ENCODE measurements at places on chromosomes 5 and 9.

DNA sequence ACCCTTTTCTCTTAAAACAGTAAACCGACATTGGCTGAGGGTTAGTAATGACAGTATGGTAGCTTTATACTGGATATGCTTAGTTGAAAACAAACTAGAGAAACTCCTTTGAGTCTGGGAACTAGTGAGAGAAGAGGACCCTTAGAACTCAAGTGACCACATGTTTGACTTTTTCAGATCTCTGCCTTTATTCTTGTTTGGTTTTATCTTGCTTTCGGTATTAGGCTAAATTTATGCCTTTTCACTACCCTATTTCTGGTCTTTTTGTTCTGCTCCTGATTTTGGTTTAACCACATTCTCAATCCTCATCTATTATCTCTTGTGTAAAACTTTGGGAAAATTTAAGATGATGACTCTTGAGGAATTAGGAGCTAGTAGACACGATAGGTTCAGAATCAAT lies 11.0 kb downstream of the SNAPC3 start:
- no peak for DNase-seq

DNA sequence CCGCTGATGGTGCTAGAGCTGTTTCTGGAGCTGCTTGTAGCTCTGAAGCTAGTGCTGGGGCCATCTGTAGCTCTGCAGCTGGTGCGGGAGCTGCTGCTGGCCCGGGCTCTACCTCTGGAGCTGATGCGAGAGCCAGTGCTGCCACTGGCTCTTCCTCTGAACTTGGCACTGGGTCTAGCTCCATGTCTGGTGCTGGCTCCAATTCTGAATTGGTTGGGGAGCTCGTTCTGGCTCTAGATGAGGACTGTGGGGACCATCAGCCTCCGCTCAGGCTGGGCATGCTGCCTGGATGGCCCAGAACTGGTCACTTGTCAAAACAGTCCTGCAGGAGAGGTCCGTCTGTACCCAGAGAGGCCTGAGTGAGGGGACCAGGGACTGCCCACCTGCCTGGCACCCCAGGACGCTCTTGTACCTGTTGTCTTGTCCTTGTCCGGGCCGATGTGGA lies 21.5 kb downstream of the OBP2B start:
- no peak for DNase-seq

DNA sequence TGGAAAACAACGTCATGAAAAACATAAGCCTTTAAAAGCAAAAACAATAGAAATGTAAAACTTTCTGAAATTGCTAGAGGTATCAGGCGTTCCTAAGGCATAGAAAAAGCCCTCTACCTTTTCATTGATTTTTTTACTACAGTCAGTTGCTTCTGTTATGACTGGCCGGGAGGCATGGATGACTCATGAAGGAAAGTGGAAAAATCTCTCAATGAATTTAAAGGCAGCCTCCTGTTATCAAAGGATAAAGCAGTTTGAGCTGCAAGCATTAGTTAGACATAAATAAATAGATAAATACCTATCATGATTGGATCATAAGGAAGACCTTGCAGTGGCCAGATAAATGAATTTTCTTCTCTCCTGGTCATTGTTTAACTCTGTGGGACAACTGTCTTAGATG lies 281.6 kb downstream of the MAST4 start:
- DNase-seq: no peak

DNA sequence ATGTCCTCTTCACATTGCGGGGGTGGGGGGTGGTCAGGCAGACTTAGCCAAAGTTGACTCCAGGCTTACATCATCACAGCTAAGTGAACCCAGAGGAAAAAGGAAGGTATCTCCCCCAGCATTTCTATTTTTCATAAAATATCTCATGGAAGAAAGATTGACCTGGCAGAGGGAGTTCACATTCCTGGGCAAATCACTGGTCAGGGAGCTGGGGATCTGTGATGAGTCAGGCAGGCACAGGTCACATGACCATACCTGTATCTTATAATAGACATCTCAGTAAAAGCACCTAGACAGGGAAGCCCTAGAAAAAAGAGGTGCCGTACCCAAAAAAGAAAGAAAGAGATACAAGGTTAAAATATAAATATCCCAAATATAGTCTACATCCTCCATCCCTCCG lies 57.3 kb upstream of the WWC1 start:
- no peak for DNase-seq

DNA sequence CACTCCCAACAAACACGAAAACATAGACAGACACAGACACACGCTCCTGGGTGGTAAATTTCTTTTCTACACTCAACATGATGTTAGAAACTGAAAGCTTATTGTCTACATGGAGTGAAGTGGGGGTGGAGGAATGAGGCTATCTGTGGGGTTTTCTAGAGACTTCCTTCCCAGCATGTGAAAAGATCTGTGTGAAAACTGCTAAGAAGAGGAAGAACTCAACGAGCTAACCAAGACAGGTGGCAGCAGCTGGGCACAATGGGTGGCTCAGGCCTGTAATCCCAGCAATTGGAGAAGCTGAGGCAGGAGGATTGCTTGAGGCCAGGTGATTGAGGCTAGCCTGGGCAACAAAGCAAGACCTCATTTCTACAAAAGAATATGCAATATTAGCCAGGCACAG lies 7.6 kb downstream of the FYB1 start:
- DNase-seq: no peak

DNA sequence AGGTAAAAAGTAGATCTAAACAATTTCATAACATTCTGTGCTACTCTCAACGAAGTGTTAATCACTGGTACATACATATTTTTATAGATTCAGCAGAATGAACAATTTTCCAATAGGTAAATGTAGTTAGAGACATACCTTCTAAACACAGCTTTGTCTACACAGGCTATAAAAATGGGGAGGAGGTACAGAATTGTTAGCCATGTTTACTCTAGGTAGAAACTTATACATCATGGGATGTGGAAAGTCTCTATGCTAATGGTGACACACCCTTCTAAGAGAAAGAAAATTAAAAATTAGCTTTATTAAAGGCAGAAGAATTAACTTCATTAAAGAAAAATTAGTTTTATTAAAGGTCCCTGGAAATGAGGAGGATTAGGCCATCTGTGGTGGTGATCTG lies 11.8 kb downstream of the C5orf63 start:
- DNase-seq: no peak

DNA sequence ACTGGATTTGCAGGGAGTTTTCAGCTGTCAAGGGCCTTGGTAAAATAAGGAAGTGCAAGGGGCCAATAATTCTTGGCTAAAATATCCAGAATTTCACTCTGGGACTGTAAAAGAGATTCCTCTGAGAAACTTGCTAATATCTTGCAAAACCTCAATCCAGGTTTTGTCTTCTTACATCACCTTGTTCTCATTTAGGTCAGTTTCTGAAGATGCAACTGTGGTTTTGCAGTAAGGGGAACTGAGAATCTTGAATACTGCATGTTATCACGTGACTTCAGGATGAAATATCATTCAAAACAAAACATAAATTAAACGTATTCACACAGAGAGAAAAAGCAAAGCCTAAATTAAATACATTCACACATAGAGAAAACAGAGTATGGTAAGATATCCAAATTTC lies 35.0 kb upstream of the RIC1 start:
- DNase-seq: no peak

- no peak for DNase-seq
Measured at GRCh38 chr9:14908295-14909180, 1.7 kb downstream of the FREM1 start.

DNA sequence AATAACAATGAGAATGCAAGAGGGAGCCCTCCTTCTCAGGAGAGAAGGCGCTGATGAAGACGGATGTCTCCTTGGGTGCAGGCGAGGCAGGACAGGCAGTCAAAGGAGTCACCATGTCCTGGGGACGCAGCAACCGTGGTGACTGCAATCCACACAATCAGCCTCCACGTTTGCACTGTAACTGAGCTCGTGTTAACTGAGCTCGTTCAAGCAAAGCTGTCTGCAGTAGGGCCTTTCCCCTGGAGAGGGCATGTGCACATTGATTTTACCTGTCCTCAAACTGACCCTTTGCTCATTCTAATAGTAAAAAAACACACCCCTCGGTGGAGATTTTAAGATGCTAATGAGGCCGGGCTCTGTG lies 2.8 kb downstream of the SARDH start:
- DNase-seq: no peak

DNA sequence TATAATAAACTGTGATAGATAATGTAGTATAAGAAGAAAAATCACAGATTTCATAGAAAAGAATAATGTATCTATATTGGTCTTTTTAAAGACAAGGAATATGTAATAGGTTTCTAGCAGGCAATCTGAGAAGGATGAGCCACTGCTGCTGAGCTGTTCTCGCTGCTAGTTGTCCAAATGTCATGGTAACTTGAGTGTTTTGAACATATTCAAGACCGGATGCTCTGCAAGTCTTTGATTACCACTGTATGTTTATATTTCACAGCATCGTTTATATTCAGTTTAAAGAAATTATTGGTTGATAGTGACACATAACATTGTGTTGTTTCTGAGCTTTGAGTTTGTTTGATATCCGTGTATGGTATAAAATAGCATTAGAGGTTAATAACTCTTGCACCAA lies 9.6 kb downstream of the C5orf47 start:
- DNase-seq: no peak

- DNase-seq: peak; percentile 92
Measured at GRCh38 chr5:174419540-174420132, 304.7 kb upstream of the MSX2 start.

- no peak for DNase-seq
Measured at GRCh38 chr5:134143944-134144941, 29.8 kb downstream of the TCF7 start.

- no peak for DNase-seq
Measured at GRCh38 chr5:52743970-52744369, 43.7 kb upstream of the ITGA1 start.

DNA sequence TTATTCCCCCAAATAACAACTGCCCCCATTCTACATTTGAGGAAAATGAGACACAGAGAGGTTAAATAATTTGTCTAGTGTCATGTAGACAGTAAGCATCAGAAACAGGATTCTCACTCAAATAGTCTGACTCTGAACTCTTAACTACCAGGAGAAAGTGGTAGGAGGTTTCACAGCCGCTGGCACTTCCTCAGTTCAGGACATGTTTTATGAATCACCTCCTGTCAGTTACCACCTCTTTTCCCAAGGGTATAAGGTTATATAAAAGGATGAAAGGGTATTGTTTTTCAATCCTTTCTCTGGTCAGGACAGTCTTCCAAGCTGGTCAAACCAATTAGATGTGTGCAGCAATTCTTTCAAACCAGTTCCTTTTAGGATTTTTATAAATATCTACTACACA lies 52.1 kb downstream of the TSSK1B start:
- DNase-seq: no peak

- DNase-seq: no peak
Measured at GRCh38 chr5:103371046-103371607, 112.6 kb downstream of the MACIR start.

- no peak for DNase-seq
Measured at GRCh38 chr9:130283539-130284248, 18.1 kb downstream of the HMCN2 start.

DNA sequence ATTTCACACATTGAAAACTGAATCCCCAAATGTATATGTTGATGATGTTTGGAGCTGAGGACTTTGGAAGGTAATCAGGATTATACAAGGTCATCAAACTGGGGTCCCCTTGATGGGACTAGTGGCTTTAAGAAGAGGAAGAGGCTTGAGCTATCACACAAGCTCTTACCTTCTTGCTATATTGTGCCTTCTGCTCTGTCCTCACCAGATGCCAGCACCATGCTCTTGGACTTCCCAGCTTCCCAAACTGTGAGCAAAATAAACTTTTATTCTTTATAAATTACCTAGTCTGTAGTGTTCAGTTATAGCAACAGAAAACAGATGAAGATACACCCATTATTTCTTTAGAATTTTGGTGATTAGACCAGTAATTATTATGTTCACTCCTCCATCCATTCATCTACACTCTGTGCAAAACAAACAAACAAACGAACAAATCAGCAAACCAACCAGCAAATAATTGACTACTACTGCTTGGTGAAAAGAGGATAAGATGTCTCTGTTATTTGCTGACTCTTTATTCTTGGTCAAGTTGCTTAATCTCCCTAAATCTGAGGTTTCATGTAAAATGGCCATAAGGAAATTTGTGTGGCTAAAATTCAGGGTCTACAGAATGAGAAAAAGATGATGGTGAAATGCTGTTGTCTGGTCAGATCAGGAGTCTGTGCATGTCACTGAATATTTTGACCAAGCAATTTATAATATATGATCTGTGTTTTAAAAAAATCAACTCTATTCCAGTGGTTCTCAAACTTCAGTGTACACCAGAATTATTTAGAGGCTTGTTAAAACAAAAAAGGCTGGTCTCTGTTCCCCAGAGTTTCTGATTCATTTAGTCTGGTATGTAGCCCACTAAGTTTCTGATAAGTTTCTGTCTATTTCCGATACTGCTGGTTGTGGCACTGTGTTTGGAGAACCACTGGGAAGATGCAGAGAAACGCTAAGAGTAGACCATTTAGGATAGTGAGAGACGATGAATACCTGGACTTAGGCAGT lies 854.1 kb downstream of the MAT2B start:
- no peak for DNase-seq

GRCh38 chr5:8418049-8418426 lies 549.1 kb downstream of the MTRR start:
- DNase-seq: no peak

DNA sequence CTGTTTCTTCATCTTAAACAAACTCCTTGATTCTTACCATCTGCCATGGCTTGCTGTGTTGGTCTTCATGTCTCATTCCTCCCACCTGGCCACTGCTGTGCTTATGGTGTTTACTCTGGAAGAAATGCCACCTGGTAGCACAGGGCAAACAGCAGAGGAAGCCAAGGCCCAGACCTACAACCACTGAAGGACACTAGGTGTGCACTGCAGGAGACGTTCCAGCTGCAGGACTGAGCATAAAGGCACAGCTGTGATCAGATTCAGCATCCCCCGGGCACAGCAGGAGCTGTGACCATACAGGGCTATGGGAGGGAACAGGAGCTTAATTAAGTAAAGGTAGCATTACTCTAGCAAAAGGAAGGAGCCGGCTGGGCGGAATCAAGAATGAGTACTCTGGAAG lies 12.6 kb upstream of the GNAQ start:
- no peak for DNase-seq

DNA sequence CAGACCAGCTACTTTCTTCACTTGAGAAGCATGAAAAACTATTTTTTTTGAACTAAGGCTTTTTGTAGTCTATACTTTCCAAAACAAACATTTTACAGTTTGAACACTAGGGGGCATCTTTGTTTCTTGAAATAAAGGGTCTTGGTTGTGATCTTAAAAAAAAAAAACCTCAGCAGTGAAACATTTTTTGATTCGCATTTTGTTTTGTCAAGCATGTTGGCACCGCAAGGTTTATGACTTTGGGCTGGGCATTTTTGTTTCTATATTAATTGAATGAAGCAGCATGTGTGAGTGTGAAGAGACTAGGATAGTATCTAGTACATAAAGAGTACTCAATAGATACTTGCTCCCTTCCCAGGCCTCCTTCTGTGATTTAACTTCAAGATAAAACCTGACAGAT lies 31.6 kb upstream of the ACOT12 start:
- no peak for DNase-seq

GRCh38 chr5:122126756-122127321 lies 2.5 kb upstream of the ZNF474 start:
- DNase-seq: no peak

All from prostate gland (tissue), 2 donors.